ENCODE measurements at places on chromosomes 3 and 15.

DNA sequence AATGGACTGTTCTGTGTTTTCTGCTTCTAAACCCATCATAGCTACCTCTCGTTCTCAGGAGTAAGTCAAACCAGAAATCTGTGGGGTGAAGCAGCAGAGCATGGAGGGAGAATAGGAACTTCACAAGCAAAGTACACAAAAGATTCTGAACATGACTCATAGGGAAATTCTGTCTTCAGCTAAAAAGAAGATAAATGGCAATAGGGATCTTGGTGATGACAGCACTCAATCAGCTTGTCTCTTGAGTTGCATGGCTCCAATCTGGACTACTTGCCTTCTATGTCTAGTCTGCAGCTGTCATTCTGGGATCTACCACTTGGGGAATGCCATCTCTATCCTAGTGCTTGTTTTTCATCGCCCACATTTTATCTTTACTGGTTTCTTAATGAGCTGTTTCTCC, 13.5 kb upstream of the GRAMD1C start:
- no peak for DNase-seq

DNA sequence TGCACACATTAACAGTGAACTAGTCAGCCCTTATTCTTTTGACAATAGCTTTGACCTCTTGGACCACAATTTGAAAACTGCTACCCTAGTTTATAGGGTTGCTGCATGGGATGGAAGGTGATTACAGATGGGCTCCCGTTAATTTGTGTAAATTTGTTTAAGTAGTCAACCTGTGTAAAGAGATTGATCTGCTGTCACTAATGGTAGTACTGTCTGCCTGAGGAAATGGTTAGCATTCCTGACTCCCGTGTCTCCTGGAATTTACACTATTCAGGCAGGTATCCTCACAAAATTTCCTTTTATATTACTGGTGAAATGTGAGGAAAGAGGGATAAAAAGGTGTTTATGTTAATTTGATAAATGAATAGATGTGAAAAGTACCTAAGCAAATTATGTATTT, 15.3 kb upstream of the EBLN2 start:
- no peak for DNase-seq

DNA sequence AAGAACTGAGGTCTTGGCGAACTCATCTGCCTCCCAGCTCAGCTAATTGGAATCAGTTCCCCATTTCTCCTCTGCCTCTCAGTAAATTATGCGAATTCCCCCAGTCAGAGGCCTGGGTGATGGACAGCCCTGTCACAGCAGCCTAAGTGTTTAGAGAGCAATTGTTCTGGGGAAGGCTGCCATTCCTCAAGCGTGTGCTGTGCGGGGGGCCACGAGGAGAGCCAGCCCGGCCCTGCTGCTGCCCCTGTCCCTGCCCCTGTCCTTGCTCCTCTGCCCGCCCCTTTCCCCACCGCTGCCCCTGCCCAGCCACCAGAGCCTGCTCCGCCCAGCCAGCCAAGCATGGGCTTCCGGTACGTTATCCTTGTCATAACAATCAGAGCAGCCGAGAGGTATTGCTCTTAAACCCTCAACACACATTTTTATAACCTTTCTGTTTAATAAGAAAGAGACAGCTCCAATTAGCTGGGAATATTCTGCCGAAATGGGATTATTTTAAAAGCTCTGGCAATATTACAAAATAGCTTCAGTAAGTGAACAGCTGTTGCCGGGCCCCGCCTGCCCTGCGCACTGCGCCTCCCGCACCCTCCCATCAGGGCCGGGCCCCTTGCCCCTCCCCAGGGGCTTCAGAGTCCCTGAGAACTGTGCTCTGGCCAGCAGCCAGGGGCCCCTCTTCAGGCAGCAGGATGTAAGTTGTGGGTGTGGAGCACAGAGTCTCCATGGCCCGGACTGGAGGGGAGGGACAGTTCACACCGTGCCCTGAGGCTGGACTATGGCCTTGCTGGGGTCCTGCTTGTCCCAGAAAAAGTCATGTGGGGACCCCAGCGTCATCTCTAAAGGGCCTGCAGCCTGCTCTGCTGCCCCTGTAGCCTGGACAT, 12.4 kb upstream of the CACNA2D2 start:
- peak; percentile 74 for DNase-seq

- no peak for DNase-seq
Measured at GRCh38 chr3:63245726-63246241, 32.3 kb upstream of the SYNPR start.

DNA sequence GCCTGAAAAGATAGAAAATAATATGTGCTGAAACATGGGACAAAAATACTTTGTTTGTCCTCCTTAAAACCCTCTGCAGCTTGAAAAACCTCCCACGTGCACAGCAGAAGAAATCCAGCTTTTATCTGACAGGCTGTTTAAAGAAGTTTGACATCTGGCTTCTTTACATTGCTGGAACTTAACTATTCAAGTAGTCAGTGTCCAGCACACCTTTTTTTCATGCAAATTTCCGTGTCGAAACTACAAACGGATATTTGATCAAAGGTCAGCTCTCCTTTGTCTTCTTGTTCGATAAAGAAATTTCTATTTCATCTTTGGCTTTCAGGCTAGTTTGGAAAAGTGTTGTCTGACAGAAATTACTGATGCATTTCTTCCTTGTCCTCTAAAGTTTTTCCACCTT, 66.8 kb upstream of the KBTBD8 start:
- no peak for DNase-seq

DNA sequence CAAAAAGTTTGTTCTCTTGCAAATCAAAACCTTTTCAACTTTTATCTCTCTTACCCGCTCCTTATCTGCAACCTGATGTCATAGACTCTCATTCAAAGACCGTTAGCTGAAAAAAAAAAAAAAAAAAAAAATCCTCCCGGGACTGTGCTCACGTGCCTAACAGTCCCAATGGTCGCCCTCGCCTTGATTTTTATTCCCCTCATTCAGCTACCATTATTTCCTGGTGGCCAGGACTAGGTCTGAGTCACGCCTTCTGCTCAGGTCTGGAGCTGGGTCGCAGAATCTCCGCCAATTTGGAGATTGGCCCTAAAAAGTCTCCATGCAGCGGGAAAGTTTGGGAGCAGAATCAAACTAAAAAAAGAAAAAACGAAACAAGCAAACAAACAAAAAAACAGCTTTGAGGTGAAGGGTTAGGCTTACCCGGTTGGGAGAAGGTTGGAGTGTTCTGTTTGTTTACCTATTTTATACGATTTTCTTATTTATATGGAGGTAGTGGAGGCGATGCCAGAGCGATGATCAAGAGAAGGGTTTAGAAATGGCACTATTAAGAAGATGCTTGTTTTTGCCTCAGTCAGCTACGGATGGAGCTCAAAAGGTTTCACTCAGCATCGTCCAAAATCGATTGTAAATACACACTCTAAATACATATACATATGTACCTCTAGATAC, 51.1 kb downstream of the ZIC4 start:
- no peak for DNase-seq

DNA sequence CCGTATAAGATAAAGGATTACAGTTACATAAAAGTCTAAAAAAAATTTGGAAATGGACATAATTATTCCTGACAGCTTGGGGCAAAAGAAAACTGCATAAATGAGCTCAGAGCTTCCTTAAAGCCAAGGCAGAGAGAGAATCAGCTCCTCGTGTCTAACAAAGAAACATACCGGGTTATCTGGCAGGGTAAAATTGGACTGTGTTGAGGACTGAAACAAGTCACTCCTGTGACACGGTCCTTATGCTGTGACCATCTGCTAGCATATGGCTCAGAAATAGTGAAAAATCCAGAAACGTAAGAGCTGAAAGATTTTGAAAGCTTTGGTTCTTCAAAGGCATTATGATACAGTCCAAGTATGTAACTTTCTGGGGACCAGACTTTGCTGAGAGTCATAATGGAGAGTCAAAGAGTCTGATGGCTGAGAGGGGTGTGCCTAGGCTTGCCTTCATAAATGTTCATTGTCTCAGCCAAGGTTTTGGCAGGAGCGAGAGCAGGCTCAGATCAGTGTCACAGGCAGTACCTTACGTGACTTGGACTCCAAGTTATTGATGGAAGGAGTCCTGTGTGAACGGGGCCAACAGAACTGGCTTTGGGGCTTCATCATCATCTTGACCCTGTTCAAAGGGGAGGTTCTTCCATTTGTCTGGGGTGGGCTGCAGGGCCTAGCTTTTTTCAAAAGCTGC, 12.5 kb downstream of the MAP6D1 start:
- no peak for DNase-seq

GRCh38 chr15:101517504-101517903, 28.0 kb upstream of the PCSK6 start:
- no peak for DNase-seq

DNA sequence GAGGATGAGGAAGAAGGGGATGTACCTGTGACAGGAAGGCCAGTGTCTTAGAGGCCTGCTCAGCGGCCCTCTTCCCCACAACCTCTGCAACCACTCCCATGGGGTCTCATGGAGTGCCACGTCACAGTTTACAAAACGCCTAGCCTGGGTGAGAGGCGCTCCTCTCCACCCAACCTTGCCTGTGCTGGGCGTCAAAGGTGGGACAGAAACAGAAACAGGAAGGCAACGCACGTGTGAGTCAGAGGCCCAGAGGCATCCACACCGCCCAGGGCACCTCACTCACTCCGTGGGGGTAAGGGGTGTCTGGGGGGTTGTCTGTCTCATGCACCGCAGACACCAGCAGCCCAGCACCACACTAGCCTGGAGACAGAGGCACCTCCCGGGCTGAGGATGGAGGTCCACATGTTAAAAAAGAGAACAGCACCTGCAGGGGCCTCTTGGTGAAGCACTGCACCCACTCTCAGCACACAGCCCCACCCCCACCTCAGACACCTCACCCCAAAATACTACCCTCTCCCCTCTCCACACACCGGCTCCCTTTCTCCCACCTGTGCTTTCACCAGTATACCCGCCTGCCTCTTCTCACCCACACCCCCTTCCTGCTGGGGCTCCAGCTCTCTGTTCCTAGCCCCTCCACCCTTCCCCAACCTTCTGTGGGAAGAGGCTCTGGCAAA, 4.7 kb upstream of the CALML4 start:
- no peak for DNase-seq

DNA sequence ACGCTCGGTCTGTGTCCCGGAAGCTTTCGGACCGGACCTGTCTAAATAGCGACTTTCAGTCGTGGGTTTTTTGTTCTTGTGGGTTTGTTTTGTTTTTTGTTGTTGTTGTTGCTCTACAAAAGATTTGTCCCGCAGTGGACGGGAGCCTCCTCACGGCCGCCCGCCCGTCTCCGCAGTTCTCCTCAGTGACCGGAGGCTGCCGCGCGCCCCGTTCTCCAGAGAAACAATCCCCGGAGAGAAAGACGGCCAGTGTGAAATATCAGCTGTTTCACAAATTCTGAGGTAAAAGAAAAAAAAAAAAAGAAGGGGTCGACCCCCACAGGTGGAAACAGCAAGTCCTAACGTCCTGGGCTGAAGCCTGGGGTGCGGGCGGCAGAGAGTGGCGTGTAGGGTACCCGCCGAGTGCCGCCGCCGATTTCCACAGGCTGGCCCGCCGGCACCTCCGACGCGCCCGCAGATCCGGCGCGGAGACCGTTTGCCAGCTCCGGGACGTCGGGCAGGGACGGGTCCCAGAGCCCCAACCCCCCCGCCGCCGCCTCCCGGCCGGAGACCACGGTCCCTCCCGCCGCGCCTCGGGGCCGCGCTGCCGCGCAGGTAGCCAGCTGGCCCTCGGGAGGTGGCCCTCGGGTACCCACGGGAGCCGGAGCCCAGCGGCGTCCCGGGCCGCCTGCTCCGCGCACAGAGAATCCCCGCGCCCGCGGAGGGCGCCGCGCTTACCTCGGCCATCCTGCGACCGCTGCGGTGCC, 478 bp downstream of the BNC1 start:
- no peak for DNase-seq

GRCh38 chr3:125203731-125204130, 8.8 kb downstream of the SLC12A8 start:
- DNase-seq, result no peak

GRCh38 chr15:27237319-27237939, 266.4 kb downstream of the GABRG3 start:
- no peak for DNase-seq

DNA sequence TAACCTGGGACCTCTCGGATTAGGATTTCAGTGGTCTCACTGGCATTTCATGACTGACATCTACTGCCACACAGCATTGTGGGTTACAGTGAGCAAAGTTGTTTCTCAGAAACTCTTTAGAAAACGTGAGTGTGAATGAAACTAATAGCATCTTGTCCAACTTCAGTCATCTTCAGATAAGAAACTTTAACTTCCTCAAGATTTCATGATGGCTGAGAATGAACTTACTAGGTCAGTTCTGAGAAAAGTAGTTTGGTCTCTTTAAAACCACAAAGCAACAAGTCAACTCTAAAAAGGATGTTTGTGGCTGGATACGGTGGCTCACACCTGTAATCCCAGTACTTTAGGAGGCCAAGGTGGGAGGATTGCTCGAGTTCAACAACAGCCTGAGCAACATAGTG, 14.2 kb upstream of the HOMER2 start:
- DNase-seq, result no peak

DNA sequence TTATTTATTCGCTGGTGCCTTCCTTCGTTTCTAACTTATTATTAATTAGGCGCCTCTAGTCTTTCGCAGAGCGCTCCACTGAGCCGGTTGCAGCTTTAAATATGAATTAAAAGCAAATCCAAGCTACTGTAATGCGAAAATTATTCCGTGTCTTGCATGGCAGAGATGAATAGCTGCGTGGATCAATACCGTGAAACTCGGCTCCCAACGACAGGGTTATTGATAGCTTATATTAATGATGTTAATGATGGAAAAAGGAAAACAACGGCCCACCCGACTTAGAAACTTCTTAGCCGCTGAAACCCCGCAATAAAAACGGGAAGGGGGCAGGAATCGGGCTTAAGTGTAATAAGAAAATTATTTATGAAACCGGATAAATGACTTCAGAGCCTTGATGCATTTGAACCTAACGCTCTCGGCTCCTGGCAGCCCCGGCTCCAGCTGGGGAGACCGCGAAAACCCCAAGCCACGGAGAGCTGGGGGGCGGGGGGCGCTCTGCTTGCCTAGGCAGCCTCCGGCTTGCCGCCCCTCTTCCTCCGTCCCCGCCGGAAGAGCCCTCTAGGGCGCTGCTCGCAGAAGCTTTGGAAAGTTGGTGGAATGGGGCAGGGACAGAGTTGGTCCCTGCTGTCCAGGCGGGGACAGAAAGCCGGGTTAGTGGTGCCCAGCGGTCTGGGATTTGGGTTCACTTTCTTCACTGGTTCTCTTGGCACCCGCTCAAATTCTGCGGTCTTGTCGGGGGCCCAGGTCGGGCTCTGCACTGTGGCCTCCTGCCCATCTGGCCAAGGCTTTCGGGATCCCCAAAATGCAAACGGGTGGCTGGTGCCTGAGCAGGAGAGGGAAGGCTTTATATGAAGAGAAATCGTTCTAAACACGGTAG, 7.7 kb upstream of the ONECUT1 start:
- no peak for DNase-seq

DNA sequence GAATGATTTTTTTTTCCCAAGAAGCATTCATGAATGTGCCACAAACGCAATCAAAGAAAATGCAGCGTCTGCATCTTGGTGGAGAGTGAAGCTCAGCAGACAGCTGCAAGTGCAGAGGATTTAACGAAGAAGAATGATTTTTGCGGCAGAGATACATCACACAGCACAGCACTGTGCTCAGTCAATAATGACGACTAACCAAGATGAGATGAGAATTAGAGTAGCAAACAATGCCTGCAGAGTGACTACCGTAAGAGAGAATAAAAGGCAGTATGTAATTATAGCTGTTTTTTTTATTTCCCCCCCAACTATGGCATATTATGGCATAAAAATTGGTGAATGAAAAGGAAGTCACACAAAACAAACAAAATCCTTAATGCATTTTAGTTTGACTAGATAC, 218.0 kb upstream of the ROBO1 start:
- peak; percentile 23 for DNase-seq

- no peak for DNase-seq
Measured at GRCh38 chr15:91445695-91446228, 345.7 kb downstream of the SV2B start.

Measured in NCI-H2227 treated with DMSO at 0.1 percent for 48 hours (cell line).